ENCODE measurements at places on chromosomes 4 and X. TPM values are rescaled to one million over a fixed set of nuclear protein-coding genes. Genes with fewer than 3 reads are reported as not detected.

DNA sequence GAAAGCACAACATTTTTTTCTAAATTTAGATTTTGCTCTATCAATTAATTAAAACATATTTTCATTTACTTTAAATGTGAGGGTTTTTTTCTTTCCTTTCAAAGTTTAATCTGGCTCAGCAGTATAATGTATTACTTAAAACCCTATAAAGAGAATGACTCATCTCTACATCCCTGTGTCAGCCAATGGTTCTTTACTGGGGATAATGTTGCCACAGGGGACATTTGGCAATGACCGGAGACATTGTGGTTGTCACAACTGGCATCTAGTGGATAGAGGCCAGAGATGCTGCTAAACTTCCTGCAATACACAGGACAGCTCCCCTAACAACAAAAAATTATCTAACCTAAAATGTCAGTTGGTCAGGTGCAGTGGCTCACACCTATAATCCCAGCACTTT lies 53.8 kb downstream of the SYNPO2 start:
- H3K4me1 ChIP-seq = no peaks in the 10 kb centered on the region
- H3K36me3 ChIP-seq = no peaks in the 10 kb centered on the region
- H3K27me3 ChIP-seq = no peaks in the 10 kb centered on the region
- no peak for DNase-seq

GRCh38 chrX:14050709-14051108 lies 21.0 kb upstream of the GEMIN8 start:
- H3K4me1 ChIP-seq = no peaks in the 10 kb centered on the region
- H3K27ac ChIP-seq = no peak overlapping the region
- DNase-seq = no peak
- no peak overlapping the region for H3K4me3 ChIP-seq
- H3K36me3 ChIP-seq = no peaks in the 10 kb centered on the region

DNA sequence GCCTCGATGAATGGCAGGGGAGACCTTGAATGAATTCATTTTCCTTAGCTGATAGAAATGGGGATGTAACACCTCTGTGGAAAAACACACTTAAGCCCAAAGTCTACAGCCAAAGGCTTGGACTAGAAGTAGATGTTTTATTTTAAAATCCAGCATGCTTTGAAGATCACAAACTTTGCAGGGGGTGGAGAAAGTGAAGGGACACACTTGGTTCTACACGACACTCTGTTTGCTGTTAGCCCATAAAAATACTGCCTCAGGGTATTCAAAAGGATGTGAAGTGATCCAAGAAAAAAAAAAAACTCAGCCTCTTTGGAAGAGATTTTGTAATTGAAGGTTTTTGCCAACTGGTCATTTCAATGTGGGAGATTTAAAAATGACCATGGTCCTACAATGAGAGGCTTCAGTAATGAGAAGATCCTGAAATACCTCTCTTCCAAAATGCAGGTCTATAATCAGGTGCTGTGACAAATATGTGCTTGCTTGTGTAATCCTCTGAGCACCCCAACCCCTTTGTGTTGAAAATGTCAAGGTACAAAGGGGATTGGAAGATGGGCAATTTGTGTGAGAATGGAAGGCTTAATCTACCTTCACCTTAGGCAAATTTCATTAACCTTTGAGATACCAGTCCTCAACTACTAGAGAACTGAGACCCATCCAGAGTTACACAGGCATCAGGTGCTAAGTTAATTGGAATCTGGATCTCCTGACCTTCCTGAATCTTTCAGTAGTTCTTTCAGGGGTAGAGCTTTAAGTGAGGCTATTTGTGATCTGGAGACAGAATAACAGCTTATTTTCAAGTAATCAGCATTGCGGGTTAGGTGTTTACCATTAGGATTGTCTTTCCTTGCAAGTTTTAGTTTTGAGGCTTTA lies 82.5 kb downstream of the HS6ST2 start:
- no peak overlapping the region for H3K4me3 ChIP-seq
- H3K4me1 ChIP-seq = no peaks in the 10 kb centered on the region
- no peak overlapping the region for H3K27ac ChIP-seq
- H3K27me3 ChIP-seq = no peaks in the 10 kb centered on the region

GRCh38 chr4:75321484-75321883 lies 192.7 kb downstream of the RCHY1 start:
- no peak overlapping the region for H3K4me3 ChIP-seq
- no peak for DNase-seq
- H3K27ac ChIP-seq = no peak overlapping the region
- H3K36me3 ChIP-seq = no peaks in the 10 kb centered on the region

GRCh38 chr4:177119021-177119471 lies 190.6 kb upstream of the NEIL3 start:
- no peaks in the 10 kb centered on the region for H3K36me3 ChIP-seq
- H3K27ac ChIP-seq = no peak overlapping the region
- no peaks in the 10 kb centered on the region for H3K4me1 ChIP-seq
- DNase-seq = no peak
- no peaks in the 10 kb centered on the region for H3K27me3 ChIP-seq

DNA sequence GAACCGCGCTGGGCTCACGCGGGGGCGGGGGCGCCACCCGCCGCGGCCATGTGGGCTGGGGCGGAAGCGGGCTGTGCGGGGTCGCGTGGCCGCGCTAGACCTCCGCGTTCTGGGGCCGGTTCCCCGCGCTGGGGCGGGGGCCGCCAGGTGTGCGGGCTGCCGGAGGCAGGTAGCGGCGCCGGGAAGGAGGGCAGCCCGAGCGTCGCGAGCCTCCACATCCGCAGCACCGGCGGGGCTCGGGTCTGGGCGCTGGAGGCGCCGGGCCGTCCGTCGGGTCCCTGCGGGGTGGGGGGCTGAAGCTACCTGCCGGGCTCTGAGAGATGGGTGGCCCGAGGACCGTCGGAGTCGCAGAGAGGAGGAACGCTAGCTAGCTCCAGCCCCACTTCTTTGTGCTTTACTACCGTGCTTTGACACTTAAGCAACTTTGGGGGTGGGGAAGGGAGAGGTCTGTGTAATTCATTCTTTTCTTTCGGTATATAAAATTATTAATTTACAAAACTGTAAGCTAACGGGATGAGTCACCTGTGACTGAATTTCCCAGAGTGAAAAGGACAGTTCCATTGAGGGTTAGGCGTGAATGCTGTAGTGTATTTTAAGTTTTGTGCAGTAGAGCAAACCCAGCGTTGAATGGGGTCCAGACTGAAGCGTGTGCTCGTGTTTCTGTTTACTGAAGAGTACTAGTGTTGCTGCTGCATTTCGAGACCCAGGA lies 689 bp downstream of the METAP1 start:
- DNase-seq = no peak
- H3K36me3 ChIP-seq = no peaks in the 10 kb centered on the region
- H3K4me3 ChIP-seq = peak overlapping the region; percentile 49
- H3K27ac ChIP-seq = peak overlapping the region; percentile 61
- no peaks in the 10 kb centered on the region for H3K27me3 ChIP-seq

- no peaks in the 10 kb centered on the region for H3K36me3 ChIP-seq
- DNase-seq = no peak
- H3K27me3 ChIP-seq = no peaks in the 10 kb centered on the region
Observed at GRCh38 chrX:15310117-15310516, 5.3 kb downstream of the ASB11 start.

GRCh38 chrX:55717521-55718497 lies at the start of gene RRAGB:
TSS of gene RRAGB (plus strand) at chrX:55717749. CDS start at chrX:55718328, 579 bp downstream.
- H3K36me3 ChIP-seq = no peaks in the 10 kb centered on the region
- peak within 1 kb of the TSS; percentile 80 for H3K27ac ChIP-seq
- peak; percentile 86 for DNase-seq

GRCh38 chrX:8730812-8731558 lies 952 bp downstream of the ANOS1 start:
- H3K27ac ChIP-seq = no peak overlapping the region
- H3K4me3 ChIP-seq = no peak overlapping the region
- H3K27me3 ChIP-seq = no peaks in the 10 kb centered on the region
- no peaks in the 10 kb centered on the region for H3K4me1 ChIP-seq
- no peaks in the 10 kb centered on the region for H3K36me3 ChIP-seq

GRCh38 chr4:159145318-159145991 lies 42.6 kb downstream of the RAPGEF2 start:
- no peaks in the 10 kb centered on the region for H3K36me3 ChIP-seq
- DNase-seq = no peak
- H3K27me3 ChIP-seq = no peaks in the 10 kb centered on the region
- no peak overlapping the region for H3K4me3 ChIP-seq
- H3K27ac ChIP-seq = no peak overlapping the region

- H3K36me3 ChIP-seq = peaks cover 9% of the 10 kb centered on the region
- H3K27me3 ChIP-seq = no peaks in the 10 kb centered on the region
- H3K4me3 ChIP-seq = no peak overlapping the region
- peaks cover 55% of the 10 kb centered on the region for H3K4me1 ChIP-seq
- DNase-seq = no peak
Observed at GRCh38 chr4:1244081-1244977, 4.6 kb downstream of the CTBP1 start.

DNA sequence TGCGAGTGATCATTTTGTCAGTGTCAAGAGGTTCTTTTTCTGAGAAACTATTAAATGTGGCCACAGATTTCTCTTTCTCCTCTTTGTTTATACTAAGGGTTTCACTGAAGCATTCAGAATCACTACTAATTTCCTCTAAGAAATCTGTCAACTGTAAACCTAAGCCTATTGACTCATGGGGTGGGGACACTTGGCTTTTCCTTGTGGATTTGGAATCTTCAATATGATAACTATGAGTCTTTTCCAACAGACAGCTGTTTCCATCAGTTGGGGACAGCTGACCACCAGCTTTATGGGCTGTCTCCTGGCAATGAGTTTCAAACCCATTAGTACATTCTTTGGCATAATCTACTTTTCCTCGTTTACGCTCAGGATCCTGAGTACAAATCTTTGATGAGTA lies 13.8 kb downstream of the PGRMC1 start:
- no peak for DNase-seq
- H3K27ac ChIP-seq = no peak overlapping the region
- no peaks in the 10 kb centered on the region for H3K27me3 ChIP-seq
- H3K4me1 ChIP-seq = no peaks in the 10 kb centered on the region
- H3K4me3 ChIP-seq = no peak overlapping the region

- peaks cover 1% of the 10 kb centered on the region for H3K4me1 ChIP-seq
- peaks cover 10% of the 10 kb centered on the region for H3K27me3 ChIP-seq
- H3K27ac ChIP-seq = no peak overlapping the region
- no peaks in the 10 kb centered on the region for H3K36me3 ChIP-seq
- no peak for DNase-seq
Observed at GRCh38 chr4:6332042-6332668, 62.5 kb downstream of the WFS1 start.

GRCh38 chrX:43676971-43677572 lies 21.0 kb downstream of the MAOA start:
- no peaks in the 10 kb centered on the region for H3K36me3 ChIP-seq
- H3K27ac ChIP-seq = no peak overlapping the region
- H3K4me3 ChIP-seq = no peak overlapping the region
- DNase-seq = peak; percentile 66

DNA sequence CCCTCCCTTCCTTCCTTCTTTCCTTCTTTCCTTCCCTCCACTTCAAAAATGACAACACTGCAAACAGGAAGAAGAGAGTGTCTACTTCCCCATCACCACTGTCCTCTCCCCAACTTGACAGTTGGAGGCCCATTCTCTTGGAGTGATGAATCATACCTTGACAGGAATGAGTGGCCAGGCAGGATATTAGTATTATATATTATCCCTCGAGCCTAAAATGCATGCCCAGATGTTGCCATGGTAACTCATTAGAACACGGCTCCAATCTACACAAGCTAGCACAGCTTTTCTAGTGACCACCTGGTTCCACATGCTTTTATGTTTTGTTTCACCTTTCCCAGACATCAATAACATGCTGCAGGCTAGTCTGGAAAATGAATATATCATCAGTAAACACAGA lies 71.3 kb upstream of the LHFPL1 start:
- H3K27ac ChIP-seq = no peak overlapping the region
- no peaks in the 10 kb centered on the region for H3K36me3 ChIP-seq
- H3K27me3 ChIP-seq = no peaks in the 10 kb centered on the region
- DNase-seq = no peak
- no peak overlapping the region for H3K4me3 ChIP-seq

DNA sequence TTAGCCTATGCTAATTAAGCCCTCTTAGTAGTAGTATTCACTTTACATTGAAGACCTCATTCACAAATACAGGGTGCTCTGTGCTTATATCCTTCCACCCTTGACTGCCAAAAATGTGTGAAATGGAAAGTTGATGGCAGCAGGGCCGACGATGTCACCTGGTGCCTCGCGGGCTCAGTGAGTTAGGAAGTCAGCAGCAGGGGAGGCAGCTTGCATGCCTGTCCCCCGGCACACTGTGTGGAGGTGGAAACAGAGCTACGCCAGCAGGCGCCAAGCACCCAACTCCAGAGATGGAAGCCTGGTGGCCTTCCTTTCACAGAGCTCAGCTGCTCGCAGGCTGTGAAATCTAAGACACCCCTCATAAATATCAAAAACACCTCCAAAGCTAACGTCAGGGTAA lies 8.4 kb downstream of the MSL3 start:
- H3K27me3 ChIP-seq = no peaks in the 10 kb centered on the region
- H3K36me3 ChIP-seq = peaks cover 31% of the 10 kb centered on the region
- peak overlapping the region; percentile 25 for H3K27ac ChIP-seq
- DNase-seq = no peak
- H3K4me1 ChIP-seq = peaks cover 73% of the 10 kb centered on the region

GRCh38 chrX:19658030-19658429 lies 142.7 kb upstream of the MAP3K15 start:
- no peaks in the 10 kb centered on the region for H3K27me3 ChIP-seq
- H3K27ac ChIP-seq = no peak overlapping the region
- peaks cover 4% of the 10 kb centered on the region for H3K36me3 ChIP-seq
- DNase-seq = no peak

DNA sequence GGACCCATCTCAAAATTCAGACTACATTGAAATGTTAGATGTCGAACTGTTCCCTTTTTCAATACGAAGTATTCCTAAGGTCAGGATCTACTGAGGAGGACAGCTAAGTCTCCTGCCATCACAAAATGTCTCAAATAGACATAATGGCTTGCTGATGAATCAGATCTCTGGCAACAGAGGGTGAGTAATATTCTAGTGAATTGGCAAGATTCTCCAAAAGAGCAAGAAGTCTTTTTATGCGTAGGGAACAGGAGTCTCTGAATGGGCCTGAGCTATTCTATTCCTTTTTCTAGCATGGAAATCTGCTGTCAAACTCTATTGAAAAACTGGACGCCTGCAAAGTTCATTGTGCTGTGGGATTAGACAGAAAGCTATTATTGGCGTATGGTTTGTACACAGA lies 145.4 kb downstream of the FNIP2 start:
- H3K4me3 ChIP-seq = no peak overlapping the region
- DNase-seq = no peak

GRCh38 chr4:126937846-126938422 lies 694.8 kb upstream of the INTU start:
- no peaks in the 10 kb centered on the region for H3K36me3 ChIP-seq
- H3K27me3 ChIP-seq = no peaks in the 10 kb centered on the region
- no peak overlapping the region for H3K4me3 ChIP-seq

GRCh38 chr4:819401-820229 lies 6.3 kb downstream of the CPLX1 start:
- no peaks in the 10 kb centered on the region for H3K4me1 ChIP-seq
- H3K27me3 ChIP-seq = peaks cover 4% of the 10 kb centered on the region
- H3K4me3 ChIP-seq = no peak overlapping the region
- H3K27ac ChIP-seq = no peak overlapping the region

Gene EPGN
- not detected for total RNA-seq

Gene TCP11X2
- total RNA-seq = not detected

Gene RAI2
- 1.4 TPM for total RNA-seq

Gene RASSF6
- 0.89 TPM for total RNA-seq

Gene SMPX
- total RNA-seq = not detected

Gene WDR17
- total RNA-seq = 0.26 TPM

Gene GLOD5
- not detected for total RNA-seq

Gene SFRP2
- total RNA-seq = not detected

Gene NWD2
- not detected for total RNA-seq

Gene ARHGEF9
- 27.4 TPM for total RNA-seq

Gene ETDA
- not detected for total RNA-seq

Gene NDNF
- not detected for total RNA-seq

Measured in CD4-positive, alpha-beta memory T cell (primary cell).